ENCODE measurements at places on chromosomes 7 and 10.

DNA sequence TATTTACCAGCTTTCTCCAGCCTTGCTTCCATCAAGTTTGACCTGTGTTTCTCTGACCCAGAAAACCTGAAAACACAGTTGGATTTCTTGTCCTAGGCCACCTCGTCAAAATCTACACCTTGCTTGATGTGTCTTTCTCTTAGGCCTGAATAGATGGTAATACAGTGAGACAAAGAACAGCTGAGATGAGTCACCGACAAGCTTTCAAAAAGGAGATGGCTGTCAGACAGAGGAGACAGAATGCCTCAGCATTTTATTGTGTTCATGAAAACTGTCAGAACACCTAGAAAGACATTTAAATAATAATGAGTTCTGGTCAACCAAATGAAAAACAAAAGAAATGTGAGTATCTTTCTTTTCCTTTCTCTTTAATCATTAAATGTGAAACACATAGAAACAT lies 119.7 kb upstream of the SORCS1 start:
- DNase-seq = no peak

- no peak for DNase-seq
Measured at GRCh38 chr7:150983893-150984368, 5.8 kb upstream of the KCNH2 start.

GRCh38 chr10:84308481-84309304 lies 19.7 kb upstream of the CCSER2 start:
- DNase-seq = peak; percentile 15

GRCh38 chr10:113493882-113494301 lies 59.0 kb upstream of the HABP2 start:
- DNase-seq = no peak

GRCh38 chr10:132460691-132461090 lies 63.7 kb downstream of the PWWP2B start:
- DNase-seq = no peak

GRCh38 chr10:97159646-97160305 lies 26.0 kb downstream of the SLIT1 start:
- DNase-seq = no peak

DNA sequence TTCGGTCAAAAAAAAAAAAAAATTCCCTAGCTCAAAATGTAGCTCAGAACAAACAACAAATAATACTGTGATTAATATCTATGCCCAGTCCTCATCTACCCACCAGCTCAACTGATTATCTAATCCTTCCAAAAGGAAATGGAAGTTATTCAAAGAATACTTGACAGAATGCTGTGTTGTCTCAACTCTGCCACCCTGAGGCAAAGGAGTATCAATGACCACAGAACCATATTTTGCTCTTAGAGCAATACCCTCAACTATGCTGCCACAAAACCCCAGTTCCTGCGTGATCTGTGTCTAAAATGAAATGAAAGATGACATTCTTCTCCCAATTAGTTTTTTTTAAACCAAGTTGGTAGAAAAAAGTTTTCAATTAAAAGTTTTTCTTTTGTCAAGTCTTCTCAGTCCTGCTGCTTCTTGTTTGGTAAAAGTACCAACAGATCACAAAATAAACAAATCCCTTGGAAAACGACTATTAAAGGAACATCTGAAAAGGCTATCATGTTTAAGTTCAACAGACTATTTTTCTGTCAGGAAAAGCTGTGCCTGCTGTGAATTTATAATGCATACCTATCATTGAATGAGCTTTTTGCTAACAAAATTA lies 21.6 kb downstream of the RBM28 start:
- no peak for DNase-seq

DNA sequence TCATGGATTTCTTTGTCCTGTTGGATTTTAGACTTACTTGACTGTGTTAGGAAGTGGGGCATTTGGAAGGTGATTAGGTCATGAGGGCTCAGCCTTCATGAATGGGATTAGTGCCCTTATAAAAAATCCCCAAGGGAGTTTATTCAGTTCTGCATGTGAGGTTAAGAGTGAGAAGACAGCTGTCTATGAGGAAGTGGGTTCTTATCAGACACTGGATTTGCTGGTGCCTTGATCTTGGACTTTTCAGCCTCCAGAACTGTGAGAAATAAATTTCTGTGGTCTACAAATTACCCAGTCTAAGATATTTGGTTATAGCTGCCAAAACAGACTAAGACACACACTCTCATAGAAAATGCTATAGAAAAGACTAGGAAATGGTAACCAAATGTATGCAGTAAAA lies 724.7 kb upstream of the FZD8 start:
- no peak for DNase-seq

DNA sequence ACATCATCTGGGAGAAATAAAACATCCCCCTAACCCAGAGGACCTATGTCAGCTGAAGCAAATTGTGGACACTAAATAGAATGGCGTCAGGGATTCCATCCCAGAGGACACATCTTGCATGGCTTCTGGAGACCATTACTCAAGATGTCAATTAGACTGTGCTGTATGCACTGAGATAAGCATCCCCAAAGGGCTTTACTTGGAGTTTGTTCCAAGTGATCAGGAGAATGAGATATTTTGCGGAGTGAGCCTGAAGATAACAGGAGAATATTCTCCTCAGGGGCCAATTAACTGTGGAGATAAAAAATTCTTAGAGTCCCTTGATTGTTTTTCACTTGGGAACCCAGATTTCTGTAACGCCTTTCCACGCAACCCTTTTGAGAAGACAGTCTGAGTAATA lies 4.5 kb upstream of the OR2AE1 start:
- no peak for DNase-seq

- DNase-seq = no peak
Measured at GRCh38 chr10:72276421-72277339, 3.0 kb downstream of the DDIT4 start.

DNA sequence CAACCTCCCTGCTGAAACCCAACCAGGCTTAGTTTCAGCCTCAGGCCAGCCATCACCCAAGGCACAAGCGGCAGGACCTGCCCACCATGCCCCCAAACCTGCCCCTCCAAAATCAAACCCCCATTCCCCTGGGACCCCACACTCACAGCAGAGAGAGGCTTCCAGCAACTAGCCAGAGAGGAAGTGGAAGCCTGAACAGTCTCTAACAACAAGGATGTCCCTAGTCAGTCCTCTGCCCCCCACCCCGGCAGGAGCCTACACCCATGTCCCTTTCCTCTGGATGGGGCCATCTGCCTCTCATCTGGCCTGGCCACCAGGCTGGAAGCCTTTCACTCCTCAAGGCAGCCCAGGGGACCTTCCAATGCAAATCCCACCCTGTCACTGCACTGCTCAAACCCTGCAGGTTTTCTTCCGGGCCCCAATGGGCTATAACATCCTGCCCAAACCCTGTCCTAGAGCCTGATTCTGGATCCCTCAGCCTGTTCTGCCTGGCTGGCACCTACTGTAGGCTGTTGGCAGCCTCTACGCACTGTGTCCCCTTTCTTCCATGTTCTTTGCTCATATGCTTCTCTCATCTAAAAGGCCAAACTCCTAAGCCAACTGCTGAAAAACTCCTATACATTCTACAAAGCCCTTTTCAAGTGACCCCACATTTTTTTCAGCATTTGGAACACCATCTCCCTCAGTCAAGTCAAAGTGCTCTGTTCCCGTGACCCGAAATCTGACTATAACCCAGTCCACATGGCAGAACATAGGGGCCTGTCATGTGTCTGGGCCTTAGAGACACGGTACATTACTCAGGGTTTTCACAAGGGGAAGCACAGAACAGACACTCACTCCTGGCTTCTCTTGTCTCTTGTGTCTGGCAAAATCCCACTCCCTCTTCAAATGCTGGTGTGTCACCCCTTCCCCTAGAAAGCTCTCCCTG lies 253.3 kb downstream of the TNS3 start:
- no peak for DNase-seq

GRCh38 chr10:580778-581177 lies 108.7 kb downstream of the DIP2C start:
- no peak for DNase-seq

DNA sequence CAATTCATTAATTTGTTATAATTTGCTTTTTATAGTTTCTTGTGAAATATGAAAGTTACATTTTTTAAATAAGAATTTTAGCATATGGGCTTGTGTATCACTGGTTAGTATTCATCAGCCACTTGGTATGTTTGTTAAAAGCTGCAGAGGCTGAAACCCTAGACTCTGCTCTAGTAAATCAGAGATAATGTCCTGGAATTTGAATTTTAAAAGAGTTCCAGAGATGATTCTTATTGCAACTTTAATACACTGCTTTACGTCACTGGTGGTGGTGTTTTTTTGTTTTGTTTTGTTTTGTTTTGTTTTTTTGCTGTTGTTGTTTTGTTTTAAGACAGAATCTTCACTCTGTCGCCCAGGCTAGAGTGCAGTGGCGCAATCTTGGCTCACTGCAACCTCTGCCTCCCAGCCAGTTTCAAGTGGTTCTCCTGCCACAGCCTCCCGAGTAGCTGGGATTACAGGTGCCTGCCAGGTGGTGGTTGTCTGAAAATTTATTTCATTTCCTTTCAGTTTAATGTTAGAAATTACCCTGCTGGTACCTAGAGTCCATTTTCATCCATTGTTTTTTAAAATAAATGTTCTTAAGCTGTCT lies 43.8 kb downstream of the PTPN12 start:
- no peak for DNase-seq

- no peak for DNase-seq
Measured at GRCh38 chr7:4129481-4130122, 552.5 kb upstream of the FOXK1 start.

DNA sequence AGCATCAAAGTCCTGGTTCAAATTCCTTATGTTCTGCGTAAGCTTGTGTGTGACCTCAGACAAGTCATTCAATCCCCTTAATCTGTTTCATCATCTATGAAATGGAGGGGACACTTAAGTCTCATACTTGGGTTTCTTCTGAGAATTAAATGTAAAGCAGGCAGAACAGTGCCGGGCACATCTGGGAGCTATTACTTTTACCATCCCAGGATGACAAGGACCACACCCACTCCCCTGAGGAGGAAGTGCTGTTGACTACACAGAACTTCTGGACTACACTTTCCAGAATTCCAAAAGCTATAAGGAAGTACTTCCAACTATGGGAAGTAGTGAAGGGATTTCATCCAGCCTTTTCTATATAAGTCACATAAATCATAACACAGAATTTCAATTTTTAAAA lies 294.9 kb downstream of the IPMK start:
- no peak for DNase-seq

- no peak for DNase-seq
Measured at GRCh38 chr7:44724276-44724675, 24.4 kb upstream of the ZMIZ2 start.

DNA sequence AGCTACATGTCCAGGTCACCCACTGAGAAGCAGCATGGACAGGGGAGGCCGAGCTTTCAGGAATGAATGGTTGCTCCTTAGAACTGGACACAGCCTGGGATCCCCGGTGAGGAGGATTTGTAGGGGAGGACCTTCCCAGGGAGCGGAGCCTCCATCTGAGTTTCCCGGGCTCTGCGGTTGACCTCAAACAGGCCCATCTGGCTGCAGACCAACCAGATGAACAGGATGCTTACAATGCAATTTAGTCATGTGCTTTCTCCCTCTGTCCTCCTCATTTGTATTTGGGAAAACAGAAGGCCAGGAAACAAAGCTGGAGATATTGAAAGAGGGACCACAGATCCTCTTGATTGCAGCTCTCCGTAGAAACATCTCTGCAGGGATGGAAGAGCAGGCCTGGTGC lies 104.8 kb downstream of the EMX2 start:
- DNase-seq = no peak

Data from CD4-positive, alpha-beta T cell (primary cell).